ENCODE measurements at places on chromosomes 11 and 22.

- no peak for DNase-seq
Observed at GRCh38 chr11:34855754-34856095, 60.5 kb downstream of the APIP start.

DNA sequence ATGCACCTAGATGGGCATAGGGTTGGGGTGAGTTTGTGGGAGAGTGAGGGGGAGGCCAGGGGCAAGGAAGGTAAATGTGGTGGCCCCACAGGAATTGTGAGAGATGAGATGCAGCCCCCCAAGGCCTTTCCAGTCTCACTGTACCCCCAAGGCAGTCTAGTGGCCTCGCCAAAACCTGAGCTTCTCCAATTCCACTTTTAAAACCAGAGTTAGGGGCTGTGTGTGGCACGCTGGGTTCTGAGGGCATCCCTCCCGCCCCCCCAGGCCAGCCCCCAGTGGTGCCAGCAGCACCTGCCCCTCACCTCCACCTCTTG is 40.4 kb downstream of the KCNC1 start:
- DNase-seq: no peak

GRCh38 chr11:10914050-10914449 is 56.2 kb upstream of the ZBED5 start:
- no peak for DNase-seq

GRCh38 chr11:106852779-106853178 is 165.5 kb downstream of the GUCY1A2 start:
- DNase-seq: no peak

GRCh38 chr11:45930031-45930794 is 7.8 kb downstream of the LARGE2 start:
- DNase-seq: peak; percentile 84

All from NCI-H2081 treated with DMSO at 0.1 percent for 48 hours (cell line).